ENCODE measurements at places on chromosomes 1 and 21.

GRCh38 chr1:183597656-183598347 lies 7.5 kb upstream of the NCF2 start:
- DNase-seq = no peak

- DNase-seq = no peak
Observed at GRCh38 chr1:228554107-228554506, 66.9 kb downstream of the RNF187 start.

- no peak for DNase-seq
Observed at GRCh38 chr1:111990878-111991718, 1.6 kb upstream of the KCND3 start.

DNA sequence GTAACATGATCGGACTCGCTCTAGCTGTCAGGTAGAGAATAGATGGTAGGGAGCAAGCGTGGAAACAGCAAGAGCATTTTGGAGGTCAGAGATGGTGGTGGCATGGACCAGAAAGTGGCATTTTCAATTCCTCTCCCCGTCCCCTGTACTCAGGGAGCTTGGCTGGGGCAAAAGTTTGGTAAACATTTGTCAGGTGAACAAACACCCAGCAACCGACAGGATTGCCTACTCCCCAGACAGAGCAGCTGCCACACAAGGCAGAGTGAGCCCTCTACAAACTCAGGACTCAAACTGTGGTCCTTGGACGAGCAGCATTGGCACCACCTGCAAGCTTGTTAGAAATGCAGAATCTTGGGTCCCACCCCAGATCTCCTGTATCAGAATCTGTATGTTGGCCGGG lies 14.3 kb downstream of the PTAFR start:
- no peak for DNase-seq

DNA sequence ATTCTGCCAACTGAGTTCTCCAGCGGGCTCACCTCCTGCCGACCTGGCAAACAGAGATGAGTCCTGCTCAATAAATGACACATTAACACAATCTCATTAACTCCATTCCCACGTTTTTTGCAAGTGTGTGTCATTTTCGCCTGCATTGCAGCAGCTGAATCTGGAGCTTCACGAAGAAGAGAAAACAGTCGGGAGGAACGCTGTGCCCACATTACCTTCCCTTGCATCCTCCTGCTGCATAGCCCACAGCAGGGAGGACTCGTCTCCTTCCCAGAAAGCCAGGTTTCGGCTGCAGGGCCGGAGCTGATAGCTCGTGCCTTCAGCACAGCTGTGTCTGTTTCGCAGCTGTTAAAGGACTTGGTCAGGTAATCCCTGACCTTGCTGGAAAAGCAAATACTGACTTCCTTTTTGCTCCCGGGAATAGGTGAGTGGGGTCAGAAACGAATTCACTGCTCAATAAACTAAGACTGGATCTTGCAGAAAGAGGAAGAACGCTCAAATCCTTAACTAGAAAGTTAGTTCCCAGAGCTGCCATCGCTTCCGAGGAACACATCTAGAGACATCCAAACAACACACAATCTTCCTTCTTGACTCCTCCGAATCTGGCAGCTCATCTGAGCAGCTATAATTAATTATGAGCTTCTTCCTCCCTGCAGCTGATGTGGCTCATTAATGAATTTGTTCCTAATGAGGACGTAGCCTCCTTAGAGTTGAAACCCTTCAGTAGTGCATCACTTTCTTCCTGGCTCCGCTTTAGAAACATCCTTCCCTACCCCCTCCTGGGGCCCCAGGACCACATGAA lies 33.0 kb downstream of the KANK4 start:
- DNase-seq = no peak
